HCT116 (cell line): ENCODE measurements at places on chromosomes 16 and 17.

GRCh38 chr17:9467518-9467917 is 108.1 kb downstream of the STX8 start:
- no peak for DNase-seq

- no peak for DNase-seq
These were observed 95.7 kb upstream of the AMZ2 start for GRCh38 chr17:68152161-68152571.

DNA sequence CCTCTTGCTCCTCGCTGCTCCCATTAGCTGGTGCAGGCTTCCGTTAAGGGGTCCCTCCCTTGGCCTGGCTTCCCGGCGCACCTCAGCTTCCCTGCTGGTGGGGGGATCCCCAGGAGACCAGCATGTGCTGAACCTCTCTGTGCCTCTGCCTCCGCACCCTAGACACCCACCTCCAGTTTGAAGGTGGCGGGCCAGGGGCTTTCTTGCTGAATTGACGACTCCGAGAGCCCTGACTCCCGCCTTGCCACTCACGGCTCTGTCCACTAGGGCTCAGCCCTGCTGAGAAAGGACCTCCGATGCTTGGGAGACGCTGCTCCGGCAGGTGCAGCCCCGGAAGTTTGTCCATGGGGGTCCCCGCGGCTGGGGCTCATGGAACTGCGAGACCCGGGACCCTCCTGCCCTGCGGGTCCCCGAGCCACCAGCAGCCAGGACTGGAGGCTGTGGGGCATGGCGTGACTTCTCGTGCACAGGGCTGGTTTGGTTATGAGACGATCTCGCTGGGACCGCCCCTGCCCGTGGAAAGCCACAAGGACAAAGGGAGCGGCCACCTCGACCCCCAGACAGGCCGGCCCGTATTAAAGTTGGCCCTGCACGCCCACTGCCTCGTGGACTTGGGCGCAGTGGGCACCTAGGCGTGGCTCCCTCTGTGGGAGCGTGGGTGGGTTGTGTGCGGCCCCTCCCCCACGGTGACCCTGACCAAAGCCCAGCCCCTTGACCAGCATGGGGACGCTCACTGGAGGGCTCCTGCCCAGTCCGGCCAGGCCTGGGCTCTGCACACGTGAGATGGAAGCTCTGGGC is 8.1 kb downstream of the CHMP6 start:
- DNase-seq = no peak

GRCh38 chr16:86669937-86670749 is 91.8 kb downstream of the FOXL1 start:
- DNase-seq = no peak

DNA sequence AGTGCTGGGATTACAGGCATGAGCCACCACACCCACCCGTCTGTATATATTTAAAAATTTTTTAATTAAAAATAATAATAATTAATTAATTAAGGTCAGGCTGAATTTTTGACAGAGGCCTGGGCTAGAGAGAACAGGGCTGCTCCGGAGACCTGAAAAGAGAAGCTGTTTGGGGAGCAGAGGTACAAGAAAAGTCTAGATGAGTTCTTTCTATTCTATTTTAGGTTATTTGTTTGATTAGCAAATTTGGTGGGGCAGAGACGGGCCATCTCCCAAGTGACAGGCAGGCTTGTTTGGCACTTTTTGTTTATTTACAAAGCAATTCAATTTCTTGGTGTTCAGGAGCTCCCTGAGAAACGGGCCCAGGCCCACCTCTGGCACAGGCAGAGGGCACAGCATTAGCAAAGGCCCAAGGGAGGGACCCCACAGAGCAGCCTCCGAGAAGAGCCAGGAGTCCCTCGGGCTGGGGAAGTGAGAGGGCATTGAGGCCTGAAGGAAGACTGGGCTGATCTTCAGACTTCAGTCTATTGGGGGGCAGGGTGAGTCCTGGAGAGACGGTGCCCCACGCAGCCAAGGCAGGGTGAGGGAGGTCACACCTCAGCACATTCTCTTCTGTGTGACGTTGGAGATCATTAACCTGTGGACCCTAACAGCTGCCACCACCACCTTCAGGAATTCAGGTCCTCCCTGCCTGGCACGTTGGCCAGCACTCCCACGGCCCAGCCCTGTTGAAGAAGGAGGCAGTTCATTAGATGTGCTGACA is 10.8 kb upstream of the RIPOR1 start:
- no peak for DNase-seq

DNA sequence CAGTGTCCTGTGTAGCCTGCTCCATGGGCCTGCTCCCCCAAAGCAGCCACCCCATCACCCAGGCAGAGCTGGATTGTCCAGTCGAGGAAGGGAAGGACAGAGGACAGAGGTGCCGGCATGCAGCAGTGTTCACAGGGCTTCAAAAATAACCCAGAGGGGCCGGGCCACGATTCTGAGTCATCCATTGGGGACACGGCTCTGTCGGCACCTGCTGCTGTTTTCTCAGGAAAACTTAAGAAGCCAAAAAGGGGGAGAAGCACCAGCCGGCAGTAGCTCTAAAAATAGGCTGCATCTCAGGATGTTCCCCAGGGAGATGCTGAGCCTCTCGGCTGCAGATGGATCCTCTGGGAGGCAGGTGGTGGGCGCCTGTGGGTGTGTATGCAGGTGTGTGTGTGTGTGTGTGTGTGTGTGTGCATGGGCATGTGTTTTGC is 1.6 kb downstream of the CA7 start:
- no peak for DNase-seq

- DNase-seq = no peak
These were observed 27.6 kb downstream of the SLC38A10 start for GRCh38 chr17:81267390-81268067.
